ENCODE measurements at places on chromosomes 13 and 19.

DNA sequence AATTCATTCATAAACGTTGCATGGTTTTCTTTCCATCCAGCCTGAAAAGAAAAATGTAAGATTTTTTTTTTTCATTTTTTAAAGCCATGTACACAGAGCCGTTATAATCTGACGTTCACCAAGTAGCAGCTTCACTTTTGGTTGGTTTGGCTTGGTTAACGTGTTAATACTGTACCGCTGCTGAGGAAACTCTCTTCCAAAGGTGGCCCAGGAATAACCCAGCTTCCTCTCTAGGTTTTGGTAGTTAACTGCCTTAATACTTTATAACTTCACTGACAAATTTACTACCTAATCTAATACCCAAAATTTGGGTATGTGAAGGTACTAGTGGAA is 1.7 kb downstream of the INTS6 start:
- H3K27me3 ChIP-seq: no peaks in the 10 kb centered on the region
- H3K27ac ChIP-seq: peak overlapping the region; percentile 87
- peak; percentile 51 for DNase-seq
- peaks cover 50% of the 10 kb centered on the region for H3K36me3 ChIP-seq

DNA sequence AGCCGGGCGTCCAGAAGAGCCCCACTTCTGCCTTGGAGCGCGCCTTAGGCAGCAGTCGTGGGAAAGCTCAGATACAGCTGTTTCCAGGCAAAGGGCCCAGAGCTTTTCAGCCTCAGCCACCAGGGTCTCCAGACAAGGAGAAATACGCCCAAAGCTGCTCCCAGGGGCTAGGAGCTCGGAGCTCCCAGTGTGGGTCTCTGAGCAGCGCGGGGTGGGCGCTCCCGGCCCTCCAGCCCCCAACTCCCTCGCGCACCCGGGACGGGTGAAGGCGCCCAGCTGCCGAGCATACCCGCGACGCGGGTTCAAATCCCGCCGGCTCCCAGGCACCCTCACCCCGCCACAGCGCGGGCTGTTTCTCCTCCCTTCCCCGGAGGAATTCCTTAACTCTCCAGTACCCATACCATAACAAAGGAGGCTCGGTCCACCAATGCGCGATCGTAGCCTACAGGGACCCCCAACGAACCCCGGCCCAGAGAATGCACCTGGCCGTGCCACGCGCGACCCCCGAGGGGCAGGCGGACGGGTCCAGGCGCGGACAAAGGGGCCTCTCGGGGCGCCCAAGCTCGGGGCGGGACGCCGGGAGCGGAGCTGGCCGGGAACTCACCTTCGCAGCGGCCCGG is 507 bp downstream of the COL4A1 start:
- H3K36me3 ChIP-seq: no peaks in the 10 kb centered on the region
- no peaks in the 10 kb centered on the region for H3K4me1 ChIP-seq
- no peak overlapping the region for H3K27ac ChIP-seq
- no peaks in the 10 kb centered on the region for H3K27me3 ChIP-seq

- peaks cover 21% of the 10 kb centered on the region for H3K4me1 ChIP-seq
- no peak overlapping the region for H3K27ac ChIP-seq
- no peaks in the 10 kb centered on the region for H3K27me3 ChIP-seq
- DNase-seq: no peak
- H3K36me3 ChIP-seq: no peaks in the 10 kb centered on the region
- no peak overlapping the region for H3K4me3 ChIP-seq
These were observed 12.4 kb downstream of the NOSIP start for GRCh38 chr19:49567861-49568441.

GRCh38 chr13:51958217-51958547 is 53.1 kb downstream of the ATP7B start:
- H3K4me1 ChIP-seq: no peaks in the 10 kb centered on the region
- no peak overlapping the region for H3K4me3 ChIP-seq
- DNase-seq: no peak
- H3K36me3 ChIP-seq: no peaks in the 10 kb centered on the region
- no peaks in the 10 kb centered on the region for H3K27me3 ChIP-seq

GRCh38 chr13:77029436-77029835 is 2.5 kb upstream of the FBXL3 start:
- no peak overlapping the region for H3K27ac ChIP-seq
- H3K4me3 ChIP-seq: no peak overlapping the region
- DNase-seq: no peak
- peaks cover 21% of the 10 kb centered on the region for H3K4me1 ChIP-seq
- H3K27me3 ChIP-seq: no peaks in the 10 kb centered on the region

DNA sequence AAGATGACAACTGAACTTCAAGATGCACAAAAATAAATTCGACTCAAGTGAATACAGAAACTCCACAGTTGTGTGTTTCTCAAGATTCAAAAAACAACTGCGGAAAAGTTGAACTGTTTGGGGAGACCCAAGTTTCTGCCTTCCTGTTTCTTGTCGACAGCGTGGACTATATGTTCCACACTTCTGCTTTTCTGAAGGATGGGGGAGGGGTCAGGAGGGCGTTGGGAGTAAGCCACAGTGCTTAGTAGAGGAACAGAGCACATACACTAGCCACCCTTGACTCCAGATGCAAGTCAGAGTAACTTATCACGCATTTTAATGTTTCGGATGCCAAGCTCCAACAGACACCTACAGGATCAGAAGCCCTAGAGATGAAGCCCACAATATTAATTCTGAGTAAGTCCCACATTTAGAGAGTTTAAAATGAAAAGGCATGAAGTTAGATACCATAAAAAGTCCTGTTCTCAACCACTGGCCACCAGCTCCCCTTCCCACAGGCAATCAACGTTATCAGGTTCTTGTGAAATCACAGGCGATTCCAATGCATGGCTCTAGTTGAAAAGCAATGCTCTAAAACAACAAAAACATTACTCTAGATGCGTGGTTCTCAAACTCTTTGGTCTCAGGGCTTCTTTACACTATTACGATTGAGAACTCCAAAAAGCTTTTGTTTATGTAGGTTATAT is 4.2 kb downstream of the TUBGCP3 start:
- H3K36me3 ChIP-seq: peaks cover 4% of the 10 kb centered on the region
- H3K4me1 ChIP-seq: peaks cover 43% of the 10 kb centered on the region
- peak overlapping the region; percentile 63 for H3K27ac ChIP-seq
- H3K27me3 ChIP-seq: no peaks in the 10 kb centered on the region

- H3K27ac ChIP-seq: no peak overlapping the region
- H3K4me3 ChIP-seq: no peak overlapping the region
- no peaks in the 10 kb centered on the region for H3K27me3 ChIP-seq
- DNase-seq: no peak
- H3K36me3 ChIP-seq: no peaks in the 10 kb centered on the region
These were observed 5.1 kb upstream of the CACNG8 start for GRCh38 chr19:53957448-53958167.

- H3K27ac ChIP-seq: no peak overlapping the region
- no peak for DNase-seq
- no peaks in the 10 kb centered on the region for H3K36me3 ChIP-seq
These were observed 149.1 kb downstream of the SLITRK5 start for GRCh38 chr13:87820241-87820640.

DNA sequence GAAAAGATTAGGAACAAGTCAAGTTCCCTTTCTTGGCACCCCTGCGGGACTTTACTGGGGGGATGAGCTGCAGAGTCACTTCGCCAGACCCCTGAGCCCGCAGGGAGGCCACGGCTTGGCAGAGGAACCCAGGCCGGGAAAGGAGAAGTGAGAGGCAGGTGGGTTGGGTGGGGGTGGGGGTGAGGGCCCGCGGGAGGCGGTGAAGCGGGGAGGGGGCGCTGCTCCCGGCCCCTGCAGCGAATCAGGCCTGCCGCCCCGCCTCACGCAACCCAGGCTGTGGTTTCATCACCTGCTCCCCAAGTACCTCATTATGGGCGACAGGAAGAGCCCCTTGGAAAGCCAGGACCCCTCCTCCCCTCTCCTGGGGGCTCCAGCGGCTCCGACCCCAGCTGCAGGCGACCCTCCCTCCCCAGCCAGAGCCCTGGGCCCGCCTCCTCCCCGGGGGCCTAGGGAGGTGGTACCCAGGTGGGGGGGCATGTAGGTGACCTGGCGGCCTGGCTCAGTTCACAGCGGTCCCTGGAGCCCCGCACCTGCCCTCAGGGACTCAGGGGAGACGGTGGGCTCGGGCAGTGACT is 9.5 kb downstream of the MEF2B start:
- H3K4me1 ChIP-seq: peaks cover 100% of the 10 kb centered on the region
- H3K27ac ChIP-seq: peak overlapping the region; percentile 99
- peak; percentile 93 for DNase-seq

DNA sequence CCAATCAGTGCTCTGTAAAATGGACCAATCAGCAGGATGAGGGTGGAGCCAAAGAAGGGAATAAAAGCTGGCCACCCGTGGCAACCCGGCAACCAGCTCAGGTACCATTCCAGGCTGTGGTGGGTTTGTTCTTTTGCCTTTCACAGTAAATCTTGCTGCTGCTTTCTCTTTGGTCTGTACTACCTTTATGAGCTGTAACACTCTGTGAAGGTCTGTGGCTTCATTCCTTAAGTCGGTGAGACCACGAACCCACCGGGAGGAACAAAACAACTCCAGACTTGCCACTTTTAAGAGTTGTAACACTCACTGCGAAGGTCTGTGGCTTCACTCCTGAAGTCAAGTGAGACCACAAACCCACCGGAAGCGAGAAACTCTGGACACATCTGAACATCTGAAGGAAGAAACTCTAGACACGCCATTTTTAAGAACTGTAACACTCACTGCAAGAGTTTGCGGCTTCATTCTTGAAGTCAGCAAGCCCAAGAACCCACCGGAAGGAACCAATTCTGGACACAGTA is 16.5 kb upstream of the SPACA6 start:
- H3K4me3 ChIP-seq: no peak overlapping the region
- H3K4me1 ChIP-seq: no peaks in the 10 kb centered on the region
- H3K27ac ChIP-seq: no peak overlapping the region
- no peak for DNase-seq
- no peaks in the 10 kb centered on the region for H3K36me3 ChIP-seq
- no peaks in the 10 kb centered on the region for H3K27me3 ChIP-seq

- no peaks in the 10 kb centered on the region for H3K27me3 ChIP-seq
- H3K4me3 ChIP-seq: no peak overlapping the region
- DNase-seq: no peak
- H3K27ac ChIP-seq: no peak overlapping the region
- H3K4me1 ChIP-seq: no peaks in the 10 kb centered on the region
These were observed 216.4 kb upstream of the SGCG start for GRCh38 chr13:22964245-22964966.

- H3K4me3 ChIP-seq: no peak overlapping the region
- DNase-seq: no peak
- no peak overlapping the region for H3K27ac ChIP-seq
- H3K4me1 ChIP-seq: no peaks in the 10 kb centered on the region
These were observed 54.6 kb downstream of the NAA16 start for GRCh38 chr13:41365631-41366030.

Data from Karpas-422 (cell line).